Tibial nerve (tissue), 4 donors: ENCODE measurements at places on chromosomes 1 and 21. TPM values are rescaled to one million over a fixed set of nuclear protein-coding genes. Genes with fewer than 3 reads are reported as not detected.

The DIO1 gene
- not detected for total RNA-seq

The OR2M3 gene
- total RNA-seq, result not detected

The NTRK1 gene
- not detected for total RNA-seq

The HLCS gene
- total RNA-seq, result 14.4 TPM
